Activated CD4-positive, alpha-beta T cell treated with anti-CD3 and anti-CD28 coated beads for 24 hours (primary cell): ENCODE measurements at places on chromosomes 13 and 19.

DNA sequence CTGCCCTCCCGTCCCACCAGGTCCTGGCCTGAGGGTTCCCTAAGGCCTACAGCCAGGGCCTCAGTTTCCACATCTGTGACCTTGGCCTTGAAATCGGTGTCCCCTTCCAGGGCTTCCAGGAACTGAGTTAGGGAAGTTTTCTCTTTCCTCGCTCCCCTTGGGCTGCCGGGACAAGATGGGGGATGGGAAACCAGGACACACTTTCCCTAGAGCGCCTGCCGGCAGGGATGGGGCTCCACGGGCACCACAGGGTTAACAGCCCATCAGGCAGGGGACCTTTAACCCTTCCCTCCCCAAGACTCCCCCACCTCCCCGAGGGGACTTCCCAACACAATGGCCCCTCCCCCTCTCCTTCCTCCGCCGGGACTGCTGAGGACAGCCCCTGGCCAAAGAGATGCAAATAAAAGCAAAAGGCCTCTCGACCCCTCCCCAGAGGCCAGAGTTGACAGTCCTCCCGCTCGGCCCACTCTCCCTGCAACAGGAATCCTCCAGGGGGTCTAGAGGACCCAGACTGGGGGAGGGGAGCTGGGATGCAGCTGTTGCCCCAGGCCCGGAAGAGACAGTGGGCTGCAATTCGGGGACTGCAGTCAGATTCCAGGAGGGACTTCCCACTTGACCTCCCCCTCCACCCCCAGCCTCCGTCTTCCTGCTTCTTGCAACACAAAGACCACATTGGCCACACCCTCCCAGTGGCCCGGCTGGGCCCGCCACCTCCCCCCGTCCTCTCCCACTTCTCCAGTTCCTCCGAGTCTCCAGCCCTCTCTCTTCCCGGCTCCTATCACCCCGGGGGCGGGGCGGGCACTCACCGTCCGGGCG, 3.4 kb downstream of the BBC3 start:
- no peak for DNase-seq

DNA sequence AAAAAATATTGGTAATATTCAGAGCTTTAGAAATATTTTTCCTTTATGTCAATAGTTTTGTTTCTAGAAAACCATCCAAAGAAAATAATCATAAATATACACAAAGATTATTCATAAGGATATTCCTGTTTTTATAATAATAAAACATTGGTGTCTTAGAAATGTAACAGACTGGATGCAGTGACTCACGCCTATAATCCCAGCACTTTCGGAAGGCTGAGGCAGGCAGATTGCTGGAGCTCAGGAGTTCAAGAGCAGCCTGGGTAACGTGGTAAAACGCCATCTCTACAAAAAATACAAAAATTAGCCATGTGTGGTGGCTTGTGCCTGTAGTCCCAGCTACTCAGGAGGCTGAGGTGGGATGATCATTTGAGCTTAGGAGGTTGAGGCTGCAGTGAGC, 106.8 kb downstream of the DHRS12 start:
- no peak for DNase-seq

- DNase-seq: no peak
These were observed 8.6 kb downstream of the FPR3 start for GRCh38 chr19:51803519-51803918.

DNA sequence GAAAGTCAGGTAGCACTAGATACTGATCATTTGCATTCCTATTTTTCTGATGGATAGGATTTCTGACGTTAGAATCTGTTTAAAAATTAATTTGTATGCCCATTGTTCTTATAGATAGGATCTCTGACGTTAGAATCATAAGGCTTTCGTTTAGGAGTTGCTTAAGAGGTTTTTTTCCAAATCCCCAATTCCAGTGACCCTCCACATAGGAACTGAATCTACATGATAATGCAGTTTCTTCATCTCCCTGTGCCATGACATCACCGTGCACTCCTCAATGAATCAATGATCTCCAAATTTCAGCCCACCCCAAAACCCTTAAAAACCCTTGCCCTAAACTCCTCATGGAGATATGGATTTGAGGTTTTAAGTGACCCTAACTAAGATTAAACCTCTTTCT, 87.2 kb downstream of the RXFP2 start:
- no peak for DNase-seq

- DNase-seq: no peak
These were observed 110.5 kb downstream of the ENOX1 start for GRCh38 chr13:43676320-43676719.

DNA sequence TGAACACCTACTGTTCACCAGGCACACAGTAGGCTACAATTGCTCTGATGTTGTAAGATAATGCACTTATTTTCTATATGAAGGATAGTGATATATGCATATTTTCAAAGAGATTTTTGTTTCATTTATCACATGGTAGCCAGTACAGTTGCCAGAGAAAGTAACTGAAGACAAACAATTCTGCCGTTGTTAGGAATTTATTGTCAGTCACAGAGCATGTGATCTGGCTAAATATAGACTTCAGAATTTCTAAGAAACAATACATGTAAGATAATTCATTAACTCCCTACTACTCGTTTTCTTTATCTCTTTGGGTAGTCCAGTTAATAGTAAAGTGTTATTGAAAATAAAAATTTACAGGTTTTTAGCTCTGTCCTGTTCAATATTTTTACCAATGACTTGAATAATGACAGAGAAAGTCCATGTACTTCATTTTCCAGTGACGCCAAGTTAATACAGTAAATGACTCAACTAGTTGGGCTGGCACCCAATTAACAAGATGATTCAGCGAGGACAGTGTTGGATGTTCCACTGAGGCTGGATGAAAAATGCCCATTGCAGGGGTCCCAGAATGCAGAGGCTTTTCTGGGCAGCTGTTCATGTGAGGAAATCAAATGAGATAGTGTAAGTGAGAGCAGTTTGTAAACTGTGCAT, 35.6 kb downstream of the GJA3 start:
- no peak for DNase-seq

DNA sequence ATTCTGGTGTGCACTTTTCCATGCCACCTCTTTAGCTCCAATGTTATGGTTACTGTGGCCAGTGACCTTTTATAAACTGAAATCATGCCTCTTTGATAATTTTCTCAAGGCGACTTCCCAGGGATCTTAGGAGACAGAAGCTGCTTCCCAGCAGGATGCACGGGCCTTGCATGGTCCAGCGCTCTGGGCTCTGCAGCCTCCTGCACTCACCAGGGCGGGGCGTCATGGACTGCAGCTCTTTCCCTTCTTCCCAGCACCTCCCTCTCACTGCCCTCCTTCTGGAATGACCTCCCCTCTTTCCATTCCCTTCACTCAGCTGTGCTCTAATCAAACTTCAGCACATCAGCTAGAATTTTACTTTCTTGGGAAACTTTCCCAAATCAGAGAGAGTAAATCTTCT, 318.3 kb downstream of the IRS2 start:
- no peak for DNase-seq

DNA sequence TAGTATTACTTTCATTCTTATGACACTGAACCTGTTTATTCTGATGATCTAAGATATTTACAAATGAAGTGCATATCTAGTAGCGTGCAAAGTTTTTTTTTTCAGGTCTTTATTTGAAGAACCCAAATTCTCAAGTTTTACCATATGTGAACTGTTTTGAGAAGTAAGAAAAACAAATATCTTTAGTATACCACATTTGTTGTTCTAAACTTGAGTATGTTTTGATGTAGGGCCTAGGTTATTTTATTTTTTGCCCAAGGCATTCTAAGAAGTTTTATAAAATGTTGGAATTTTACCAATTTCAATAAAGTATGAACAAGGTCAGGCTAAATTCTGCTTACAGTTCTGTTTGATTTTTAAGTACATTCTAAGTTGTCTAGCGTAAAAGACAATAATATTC, 213.5 kb downstream of the PCCA start:
- DNase-seq: no peak

GRCh38 chr19:42109896-42110295, 22.4 kb downstream of the POU2F2 start:
- no peak for DNase-seq

- DNase-seq: no peak
These were observed 27.4 kb downstream of the SLITRK6 start for GRCh38 chr13:85771856-85772255.

GRCh38 chr13:66443926-66444325, 786.2 kb downstream of the PCDH9 start:
- DNase-seq: no peak

GRCh38 chr13:80337288-80338081, 3.4 kb downstream of the SPRY2 start:
- DNase-seq: no peak

- DNase-seq: no peak
These were observed 43.7 kb downstream of the TSSK6 start for GRCh38 chr19:19471682-19472081.

GRCh38 chr19:16224293-16225045, 26.8 kb downstream of the AP1M1 start:
- DNase-seq: no peak

GRCh38 chr19:19554074-19555023, 16.3 kb downstream of the CILP2 start:
- DNase-seq: peak; percentile 54

DNA sequence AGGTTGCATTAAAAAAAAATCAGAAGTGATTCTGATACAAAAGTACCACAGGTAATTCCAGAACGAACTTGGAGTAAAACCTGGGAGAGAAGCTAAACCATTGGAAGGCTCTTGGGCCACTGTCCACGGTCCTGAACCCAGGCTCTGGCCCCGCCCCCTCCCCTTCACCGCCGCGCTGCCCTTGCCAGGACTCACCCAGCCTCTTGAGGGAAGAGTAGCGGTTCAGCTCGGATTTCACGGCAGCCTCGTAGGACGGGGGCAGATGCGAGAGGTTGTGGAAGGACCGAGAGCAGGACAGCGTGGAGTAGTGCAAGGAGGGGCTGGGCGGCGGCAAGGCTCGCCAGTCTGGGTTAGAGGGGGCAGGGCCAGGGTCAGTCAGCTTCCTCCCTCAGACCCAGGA, 5.7 kb downstream of the SHISA7 start:
- DNase-seq: no peak

GRCh38 chr13:99624936-99625540, 123.8 kb downstream of the TM9SF2 start:
- DNase-seq: no peak

DNA sequence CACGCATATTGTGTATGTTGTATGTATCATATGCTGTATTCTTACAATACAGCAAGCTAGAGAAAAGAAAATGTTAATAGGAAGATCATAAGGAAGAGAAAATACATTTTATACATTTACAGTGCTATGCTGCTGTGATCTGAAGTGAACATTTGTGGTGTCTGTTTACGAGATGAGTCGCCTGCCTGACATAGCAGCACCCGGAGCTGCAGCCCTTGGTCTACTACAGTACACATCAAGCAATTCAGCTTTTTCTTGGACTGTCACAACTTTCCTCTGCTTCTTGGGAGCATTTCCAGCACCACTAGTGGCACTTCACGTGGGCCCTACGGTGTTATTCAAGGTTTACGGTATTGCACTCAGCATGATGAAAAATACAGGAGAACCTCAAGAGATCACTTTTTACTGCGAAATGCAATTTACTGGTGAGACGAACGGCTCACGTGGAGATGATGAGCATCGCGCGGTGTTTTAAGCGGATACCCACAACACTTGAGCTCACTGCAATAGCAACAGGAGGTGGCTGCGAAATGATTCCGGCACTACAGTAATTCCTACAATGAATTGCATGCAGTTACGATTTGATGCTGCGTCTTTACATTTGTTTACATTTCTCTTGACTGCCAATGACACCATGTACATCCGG, 308.4 kb downstream of the FGF9 start:
- DNase-seq: no peak
